HT-29 (cell line): ENCODE measurements at places on chromosomes 7 and 10.

DNA sequence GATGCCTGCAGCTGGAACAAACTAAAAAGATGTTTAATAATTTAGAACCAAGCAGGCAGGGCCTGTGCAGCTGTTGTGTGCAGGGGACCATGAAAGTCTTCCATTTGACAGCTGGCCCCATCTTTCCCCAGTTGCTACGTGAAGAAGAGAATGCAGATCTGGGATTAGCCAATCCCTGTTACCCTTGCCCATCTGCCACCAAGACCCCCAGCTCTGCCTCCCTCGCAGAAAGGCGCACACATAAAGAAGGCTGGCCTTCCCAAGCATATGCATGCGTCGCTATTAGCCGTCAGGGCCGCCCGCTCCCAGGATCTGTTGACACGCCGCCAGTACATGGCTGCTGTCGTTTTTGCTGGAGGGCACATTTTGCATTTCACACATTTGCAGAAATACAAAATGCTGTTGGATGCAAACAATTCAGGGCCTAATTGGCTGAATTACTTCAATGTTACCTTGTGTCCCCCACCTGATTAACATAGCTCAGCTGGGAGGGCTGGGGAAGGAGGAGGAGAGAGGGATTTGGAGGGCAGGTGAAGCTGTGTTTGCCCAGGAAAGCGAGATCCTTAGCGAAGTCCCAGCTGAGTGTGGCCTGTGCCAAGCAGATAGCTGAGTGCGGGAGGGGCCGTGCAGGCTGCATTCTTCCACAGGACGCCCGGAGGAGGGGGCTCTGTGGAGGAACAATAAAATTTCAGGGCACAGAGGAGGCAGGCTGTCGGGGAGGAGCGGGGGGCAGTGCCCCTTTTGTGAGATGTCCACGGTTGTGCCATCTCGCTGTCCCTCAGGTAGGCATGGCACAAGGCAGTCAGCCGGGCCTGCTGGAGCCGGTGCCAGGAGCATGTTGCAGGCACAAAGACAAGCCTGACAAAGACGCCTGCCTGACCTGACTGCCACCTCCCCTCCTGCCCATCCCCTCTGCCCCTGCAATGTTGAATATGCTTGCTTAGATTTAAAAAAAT lies 443.0 kb upstream of the MKI67 start:
- no peak for DNase-seq

DNA sequence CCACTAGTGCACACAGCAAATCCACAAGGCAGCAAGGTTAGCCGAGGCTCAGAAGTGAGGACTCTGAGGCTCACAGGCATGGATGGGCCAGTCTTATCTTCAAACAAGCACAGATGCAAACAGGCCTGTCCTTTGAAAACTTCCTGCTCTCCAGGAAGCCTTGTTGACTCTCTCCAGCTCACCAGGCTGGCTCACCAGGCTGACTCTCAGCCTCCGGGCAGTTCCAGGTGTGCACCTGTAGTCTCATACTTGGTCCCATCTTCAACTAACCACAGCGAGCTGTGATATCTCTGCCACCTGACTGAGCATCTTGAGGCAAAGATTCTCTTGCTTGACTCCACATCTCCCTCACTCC lies 173.9 kb upstream of the ZMIZ1 start:
- no peak for DNase-seq

- DNase-seq, result no peak
Observed at GRCh38 chr10:108852211-108852610, 1071.1 kb downstream of the XPNPEP1 start.

DNA sequence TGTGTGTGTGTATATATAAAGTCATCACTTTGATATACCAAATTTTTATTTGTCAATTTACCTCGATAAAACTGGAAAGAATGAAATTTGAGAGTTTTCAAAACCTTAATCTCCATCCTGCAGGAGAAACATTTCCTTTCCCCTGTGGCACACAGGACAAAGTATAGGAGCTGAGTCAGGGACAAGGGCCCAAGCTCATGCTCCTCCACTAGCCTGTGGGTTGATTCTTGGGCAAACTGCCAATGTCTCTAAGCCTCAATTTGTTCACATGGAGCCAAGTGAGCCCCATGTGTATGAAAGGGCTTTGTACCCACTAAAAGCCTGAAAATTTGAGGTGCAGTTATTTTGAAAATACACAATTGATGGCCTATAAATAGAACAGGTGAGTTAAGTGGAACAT lies 60.3 kb upstream of the IL6 start:
- no peak for DNase-seq

DNA sequence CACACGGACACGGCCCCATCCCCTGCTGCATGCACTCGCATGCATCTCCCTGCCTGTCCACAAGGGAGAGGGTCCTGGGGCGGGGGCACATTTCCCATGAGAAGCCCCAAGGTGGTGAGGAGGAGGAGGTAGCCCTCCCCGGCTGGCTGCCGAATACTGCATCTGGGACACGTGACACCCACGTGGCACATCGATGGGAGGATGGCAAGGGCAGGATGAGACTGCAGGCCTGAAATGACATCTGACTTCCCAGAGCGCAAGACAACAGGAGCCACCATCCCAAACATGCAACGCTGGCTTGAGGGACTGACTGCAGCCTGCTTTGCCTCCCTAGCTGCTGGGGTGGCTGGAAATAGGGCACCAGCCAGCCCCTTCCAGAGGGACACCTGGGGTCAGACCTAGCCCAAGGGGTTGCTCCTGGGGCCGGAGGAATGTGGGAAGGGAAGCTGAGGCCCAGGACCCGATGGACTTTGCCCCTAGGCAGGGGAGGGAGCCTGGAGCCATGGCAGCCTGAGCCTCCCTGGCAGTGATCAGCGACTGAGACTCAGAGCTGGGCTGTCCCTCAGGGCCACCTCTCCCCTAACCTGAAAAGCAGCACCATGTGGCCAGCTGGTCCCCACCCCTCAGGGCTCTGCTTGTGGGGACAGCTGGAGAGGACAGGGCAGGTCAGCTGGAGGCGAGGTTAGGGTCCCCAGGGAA lies 16.1 kb downstream of the BUD23 start:
- no peak for DNase-seq

- no peak for DNase-seq
Observed at GRCh38 chr7:92768501-92769393, 67.6 kb downstream of the CDK6 start.

- no peak for DNase-seq
Observed at GRCh38 chr7:95056901-95057300, 149.5 kb downstream of the PPP1R9A start.

- DNase-seq, result no peak
Observed at GRCh38 chr7:155832581-155832981, 20.3 kb upstream of the SHH start.

GRCh38 chr10:100184426-100184825 lies 1.4 kb downstream of the ERLIN1 start:
- no peak for DNase-seq

DNA sequence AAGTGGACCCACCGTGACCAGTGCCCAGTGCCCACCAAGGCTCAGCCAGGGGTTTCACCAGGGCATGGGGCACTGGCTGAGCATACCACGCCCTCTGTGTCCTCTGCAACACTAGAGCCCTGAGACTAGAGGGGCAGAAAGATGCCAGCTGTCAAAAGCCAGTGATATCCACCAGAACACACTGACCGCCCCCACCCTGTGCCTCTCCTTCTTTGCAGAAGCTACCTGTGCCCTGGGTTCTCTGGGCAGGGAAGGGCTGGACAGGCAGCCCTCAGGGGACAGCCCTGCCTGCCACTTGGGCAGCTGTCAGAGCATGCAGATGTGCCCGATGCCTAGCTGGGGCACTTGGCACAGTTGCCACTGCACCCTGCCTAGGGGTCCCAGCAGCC lies 494 bp downstream of the VSIR start:
- DNase-seq, result peak; percentile 22

DNA sequence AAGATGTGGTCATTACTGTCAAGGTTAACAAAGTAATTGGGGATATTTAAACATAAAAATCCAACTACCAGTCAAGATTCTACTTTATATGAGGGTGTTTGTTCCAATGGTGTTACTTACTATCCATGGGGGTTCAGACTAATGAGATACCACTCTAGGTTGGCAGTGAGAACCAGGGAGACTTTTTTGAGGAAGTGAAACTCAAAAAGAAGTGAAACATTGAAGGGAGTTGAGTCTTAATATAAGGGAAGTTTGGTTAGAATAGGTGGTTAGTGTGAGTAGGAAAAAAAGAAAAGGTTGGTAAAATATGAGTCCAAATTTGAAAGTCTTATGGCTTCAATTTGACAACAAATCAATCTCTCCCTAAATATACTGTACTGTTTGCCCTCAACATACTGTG lies 123.6 kb upstream of the ANK3 start:
- DNase-seq, result no peak

- DNase-seq, result no peak
Observed at GRCh38 chr10:9745158-9745557, 1272.5 kb upstream of the CELF2 start.

DNA sequence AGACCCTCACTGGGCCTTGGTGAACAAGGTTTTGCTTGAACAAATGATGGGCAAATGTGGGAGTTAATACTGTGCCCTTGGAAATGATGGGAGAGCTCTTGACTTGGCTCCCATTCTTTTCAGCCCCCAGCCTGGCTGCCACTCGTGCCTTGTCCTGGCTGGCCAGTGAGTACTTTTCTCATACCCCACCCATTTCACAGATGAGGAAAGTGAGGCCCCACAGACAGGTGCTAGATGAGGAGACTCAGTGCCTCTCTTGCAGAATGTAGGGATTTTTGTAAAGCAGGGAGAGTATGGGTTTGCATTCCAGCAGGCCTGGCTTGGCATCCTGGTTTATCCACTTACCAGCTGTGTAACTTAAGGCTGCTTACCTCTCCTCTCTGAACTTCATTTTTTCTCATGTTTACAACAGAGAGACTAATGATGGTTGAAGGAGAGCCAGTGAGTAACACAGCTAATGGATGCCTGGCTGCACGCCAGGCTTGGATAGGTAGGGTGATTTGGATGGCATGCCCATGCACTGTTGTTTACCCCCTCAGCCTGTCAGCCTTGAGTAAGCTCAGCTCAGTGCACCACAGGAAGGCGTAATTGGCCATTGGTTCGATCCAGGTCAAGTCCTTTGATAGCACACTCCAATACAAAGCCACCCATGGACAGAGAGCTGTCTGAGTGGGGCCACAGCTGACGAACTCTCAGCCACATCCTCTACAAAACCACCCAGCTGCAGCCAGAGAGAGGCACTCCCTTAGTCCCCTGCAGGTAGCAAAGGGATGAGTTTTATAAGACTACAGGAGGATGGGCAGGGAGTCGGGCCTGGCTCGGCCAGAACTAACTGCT lies 436.8 kb downstream of the RPS24 start:
- no peak for DNase-seq

- DNase-seq, result no peak
Observed at GRCh38 chr10:514137-514671, 175.3 kb downstream of the DIP2C start.

GRCh38 chr7:38171623-38172391 lies 6.2 kb upstream of the STARD3NL start:
- DNase-seq, result no peak

DNA sequence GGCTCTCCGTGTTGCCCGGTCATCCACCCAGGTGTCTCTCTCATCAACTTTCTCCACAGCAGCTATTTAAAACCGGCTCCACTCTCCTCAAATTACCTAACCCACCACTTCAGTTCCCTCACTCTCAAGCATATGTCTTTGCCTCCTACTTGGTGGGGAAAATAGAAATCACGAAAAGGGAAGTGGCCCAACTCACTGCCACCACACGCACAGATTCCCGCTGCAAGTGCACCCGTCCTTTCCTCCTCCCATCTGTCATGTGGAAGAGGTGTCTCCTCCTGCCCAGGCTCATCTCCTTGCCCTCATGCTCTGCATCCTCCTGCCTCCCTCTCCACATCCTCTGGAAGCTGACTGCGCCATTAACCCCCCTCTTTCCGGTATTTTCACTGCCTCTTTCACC lies 80.8 kb upstream of the MKX start:
- no peak for DNase-seq

- DNase-seq, result no peak
Observed at GRCh38 chr7:4840079-4840501, 21.7 kb downstream of the PAPOLB start.

- no peak for DNase-seq
Observed at GRCh38 chr10:16930540-16930939, 113.3 kb upstream of the RSU1 start.

- DNase-seq, result no peak
Observed at GRCh38 chr10:121134711-121135110, 283.5 kb downstream of the WDR11 start.

- DNase-seq, result no peak
Observed at GRCh38 chr7:14381936-14382335, 392.5 kb upstream of the ETV1 start.

GRCh38 chr10:6743291-6743849 lies 163.3 kb upstream of the PRKCQ start:
- DNase-seq, result no peak

DNA sequence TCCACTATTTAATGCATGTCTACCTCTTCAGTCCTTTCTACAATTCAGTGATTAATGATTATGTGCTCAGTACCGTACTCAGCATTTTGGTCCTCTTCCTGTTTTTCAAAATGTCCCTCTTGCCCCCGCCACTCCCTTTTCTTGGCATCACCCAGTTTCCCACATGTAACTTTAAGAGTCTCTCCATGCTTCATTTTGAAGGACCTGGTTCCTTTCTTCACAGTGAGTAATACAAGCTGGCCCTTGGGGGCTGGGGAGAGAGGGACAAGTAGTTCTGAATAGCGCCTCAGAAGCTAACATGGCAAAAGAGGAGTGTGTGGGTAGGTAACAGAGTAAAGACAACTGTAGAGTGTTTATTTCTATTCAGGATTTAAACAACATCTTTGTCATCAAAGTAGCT lies 34.6 kb upstream of the SLIT1 start:
- DNase-seq, result no peak

GRCh38 chr7:36018816-36019484 lies 134.1 kb upstream of the EEPD1 start:
- DNase-seq, result no peak

DNA sequence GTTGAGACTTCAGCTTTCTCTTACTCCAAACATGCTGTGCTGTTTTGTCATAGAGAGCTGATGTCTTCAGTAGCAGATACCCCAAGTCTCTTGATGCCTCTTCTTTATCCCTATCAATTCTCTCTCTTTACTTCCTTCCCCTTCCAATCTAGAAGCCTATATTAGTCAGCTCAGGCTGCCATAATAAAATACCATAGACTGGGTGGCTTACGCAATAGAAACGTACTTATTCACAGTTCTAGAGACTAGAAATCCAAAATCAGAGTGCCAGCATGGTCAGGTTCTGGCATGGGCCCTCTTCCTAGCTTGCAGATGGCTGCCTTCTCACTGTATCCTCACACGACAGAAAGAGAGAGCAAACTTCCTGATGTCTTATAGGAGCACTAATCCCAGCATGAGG lies 9.0 kb upstream of the GARS1 start:
- no peak for DNase-seq

GRCh38 chr10:26489081-26489480 lies 50.9 kb downstream of the APBB1IP start:
- DNase-seq, result no peak
